ENCODE measurements at places on chromosomes 16 and 17. TPM values are rescaled to one million over a fixed set of nuclear protein-coding genes. Genes with fewer than 3 reads are reported as not detected.
A peak's percentile ranks its signal among the peaks of the same experiment; 100 is the strongest.

DNA sequence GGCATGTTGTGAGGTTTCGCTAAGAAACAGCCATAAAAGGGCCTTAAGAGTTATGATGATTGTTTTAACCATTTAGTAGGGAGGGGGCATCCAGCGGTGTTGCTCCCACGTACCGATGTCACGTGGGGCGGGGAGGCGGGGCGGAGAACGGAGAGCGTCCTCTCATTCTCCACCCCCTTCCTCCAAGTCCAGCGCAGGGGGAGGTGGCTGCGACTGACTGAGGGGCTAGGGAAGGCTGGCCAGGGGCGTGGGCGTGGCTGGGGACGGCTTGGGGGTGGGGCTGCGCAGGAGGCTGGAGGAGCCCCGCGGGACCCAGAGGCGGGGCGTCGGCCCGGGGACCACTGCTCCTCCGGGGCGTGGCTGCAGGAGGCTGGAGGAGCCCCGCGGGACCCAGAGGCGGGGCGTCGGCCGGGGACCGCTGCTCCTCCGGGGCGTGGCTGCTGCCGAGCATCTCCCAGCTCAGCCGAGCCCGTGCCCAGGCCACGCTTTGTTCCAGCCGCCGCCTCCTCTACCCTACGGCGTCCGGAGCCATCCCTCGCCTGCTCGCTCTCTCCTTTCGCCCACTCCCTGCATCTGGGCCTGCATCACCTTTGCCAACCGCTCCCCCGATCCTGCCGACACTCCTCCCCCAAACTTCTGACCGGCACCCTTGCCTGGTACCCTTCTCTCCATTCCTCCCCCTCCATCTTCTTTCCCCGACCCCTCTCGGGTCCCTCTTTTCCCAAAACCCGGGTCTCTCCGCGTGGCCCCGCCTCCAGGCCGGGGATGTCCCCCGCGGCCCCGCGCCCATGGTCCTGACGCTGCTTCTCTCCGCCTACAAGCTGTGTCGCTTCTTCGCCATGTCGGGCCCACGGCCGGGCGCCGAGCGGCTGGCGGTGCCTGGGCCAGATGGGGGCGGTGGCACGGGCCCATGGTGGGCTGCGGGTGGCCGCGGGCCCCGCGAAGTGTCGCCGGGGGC is at the start of gene SARM1:
Gene SARM1 (plus strand): TSS at position 450 of the 958 bp plus-strand sequence. CDS start 339 bp downstream, at position 789.
- peak; percentile 77 for DNase-seq

- DNase-seq, result peak; percentile 60
These were observed at the start of gene CTF1 for GRCh38 chr16:30896261-30896888. CTF1 (plus strand) TSS chr16:30896614; CDS start chr16:30896644, 30 bp downstream.

ZACN gene
- 0.22 TPM for total RNA-seq

GRCh38 chr16:70577256-70577698 is 53.7 kb downstream of the SF3B3 start:
- no peak for DNase-seq

DNA sequence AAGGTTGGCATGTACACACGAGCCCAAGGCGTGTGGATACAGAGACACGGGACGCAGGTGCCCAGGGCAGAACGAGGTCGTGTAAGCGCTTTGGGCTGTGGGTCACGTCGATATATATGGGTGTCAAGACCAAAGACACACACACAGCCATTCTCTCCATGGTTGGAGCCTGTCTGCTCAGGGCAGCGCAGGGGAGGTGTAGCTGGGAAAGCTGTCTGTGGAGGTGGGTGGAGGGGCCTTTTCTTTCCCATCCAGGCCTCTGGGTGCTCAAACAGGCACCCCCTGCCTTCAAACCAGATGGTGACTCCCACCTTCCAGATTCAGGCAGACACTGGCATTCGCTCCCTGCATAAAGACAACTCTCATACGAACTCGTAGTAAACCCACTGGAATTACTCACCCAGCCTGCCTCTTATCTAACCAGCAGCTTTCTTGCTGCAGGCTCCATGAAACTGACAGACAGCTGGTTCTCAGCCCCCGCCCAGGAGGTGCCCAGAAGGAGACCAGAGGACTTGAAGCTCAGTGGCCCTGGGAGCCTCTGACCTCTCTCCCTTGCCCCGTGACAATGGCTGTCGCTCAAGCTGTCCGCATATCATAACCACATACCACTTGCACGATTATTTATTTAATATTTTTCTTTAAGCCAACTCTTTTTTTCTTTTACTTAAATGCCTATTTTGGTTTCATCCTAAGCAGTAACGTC is 237.1 kb downstream of the KATNIP start:
- DNase-seq, result no peak

KRT12 gene
- 1.2 TPM for total RNA-seq

- no peak for DNase-seq
These were observed 39.8 kb upstream of the MYLK3 start for GRCh38 chr16:46787909-46788308.

- DNase-seq, result no peak
These were observed 587 bp downstream of the MMP2 start for GRCh38 chr16:55479430-55480140.

- DNase-seq, result no peak
These were observed at the start of gene TRIM72 for GRCh38 chr16:31213877-31214707. TRIM72 (plus strand) TSS chr16:31214119; CDS start chr16:31214739, 620 bp downstream.
